ENCODE measurements at places on chromosomes 12 and 14.

GRCh38 chr12:56836800-56837663 lies 73.9 kb downstream of the HSD17B6 start:
- no peak for DNase-seq

GRCh38 chr12:53480491-53481442 lies 18.5 kb downstream of the MAP3K12 start:
- DNase-seq, result no peak

DNA sequence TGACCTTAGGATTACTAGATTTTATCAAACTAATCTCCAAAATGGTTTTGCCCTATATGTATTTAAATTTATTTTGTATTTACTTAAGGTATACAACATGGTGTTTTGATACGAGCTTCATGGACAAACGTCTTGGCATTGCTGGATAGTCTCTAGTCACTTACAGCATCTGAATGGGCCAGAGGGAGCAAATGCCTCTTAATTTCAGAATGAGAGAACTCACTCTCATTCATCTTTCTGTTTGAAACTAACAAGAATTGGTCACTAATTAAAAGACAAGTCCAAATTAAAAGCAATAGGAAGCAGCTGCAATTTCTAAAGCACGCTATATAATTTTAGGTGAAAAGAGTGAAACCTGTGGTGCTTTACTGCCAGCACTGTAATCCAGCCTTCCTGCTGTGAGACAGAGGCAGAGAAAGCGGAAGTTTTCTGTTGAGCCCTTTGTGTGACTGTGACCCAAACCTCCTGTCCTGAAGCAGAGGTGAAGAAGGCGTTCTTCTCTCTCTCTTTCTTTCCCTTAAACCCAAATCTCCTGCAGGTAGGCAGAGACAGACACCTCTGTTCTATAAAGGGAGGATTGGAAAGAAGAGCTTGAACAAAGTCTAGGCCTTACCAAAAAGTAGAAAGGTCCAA lies 184.6 kb upstream of the NAV3 start:
- DNase-seq, result no peak

DNA sequence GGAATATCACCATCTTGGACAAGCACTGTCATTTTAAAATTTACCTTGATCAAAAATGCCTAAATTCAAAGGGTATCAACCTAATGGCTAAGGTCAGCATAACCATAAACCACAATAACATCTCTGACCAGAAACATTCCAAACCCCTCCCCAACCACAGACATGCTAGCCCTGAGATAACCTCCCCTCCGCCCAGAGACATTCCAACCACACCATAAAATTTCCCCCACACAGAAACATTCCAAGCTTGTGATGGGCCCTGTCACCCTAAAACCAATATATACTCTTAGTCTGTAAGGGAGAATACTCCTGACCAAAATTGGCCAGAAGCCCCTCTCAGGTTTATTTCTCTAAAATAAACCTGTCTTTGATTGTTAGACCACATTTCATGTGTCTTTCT lies 17.7 kb downstream of the EPYC start:
- no peak for DNase-seq

All from NCI-H1436 (cell line).